Chondrocyte (in vitro differentiated cells): ENCODE measurements at places on chromosomes 4 and X. TPM values are rescaled to one million over a fixed set of nuclear protein-coding genes. Genes with fewer than 3 reads are reported as not detected.

Gene GAGE1
- total RNA-seq = not detected in 3 replicates

Gene MAOB
- 0.36 to 3.2 TPM (median 2.9 TPM) in 3 replicates for total RNA-seq

Gene ZAR1
- total RNA-seq = not detected in 3 replicates

DNA sequence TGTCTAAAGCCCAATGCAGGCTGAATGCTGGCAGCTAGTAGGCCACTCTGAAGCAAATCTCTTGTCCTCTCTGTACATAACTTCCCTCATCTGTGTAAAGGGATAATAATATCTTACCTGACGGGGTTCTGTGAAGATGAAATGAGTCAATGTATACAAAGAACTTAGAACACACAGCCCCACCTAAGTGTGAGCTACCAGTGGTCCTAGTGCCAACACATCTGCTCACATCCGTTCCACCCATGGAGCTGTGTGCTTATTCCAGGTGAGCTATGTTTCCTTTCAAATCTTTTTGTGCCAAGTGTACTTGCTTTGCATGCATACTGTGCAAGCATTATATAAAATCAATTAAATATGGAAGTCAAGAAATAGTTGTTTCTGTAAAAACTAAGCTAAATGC lies 116.4 kb downstream of the TSPAN5 start:
- no peak overlapping the region for H3K4me3 ChIP-seq
- H3K27ac ChIP-seq = no peak overlapping the region
- H3K36me3 ChIP-seq = peaks cover 1% of the 10 kb centered on the region
- H3K4me1 ChIP-seq = peaks cover 35% of the 10 kb centered on the region
- no peaks in the 10 kb centered on the region for H3K27me3 ChIP-seq

GRCh38 chrX:149950681-149951080 lies 12.4 kb upstream of the EOLA2 start:
- no peaks in the 10 kb centered on the region for H3K27me3 ChIP-seq
- H3K27ac ChIP-seq = no peak overlapping the region
- DNase-seq = no peak
- H3K4me3 ChIP-seq = no peak overlapping the region
- H3K4me1 ChIP-seq = peaks cover 13% of the 10 kb centered on the region

DNA sequence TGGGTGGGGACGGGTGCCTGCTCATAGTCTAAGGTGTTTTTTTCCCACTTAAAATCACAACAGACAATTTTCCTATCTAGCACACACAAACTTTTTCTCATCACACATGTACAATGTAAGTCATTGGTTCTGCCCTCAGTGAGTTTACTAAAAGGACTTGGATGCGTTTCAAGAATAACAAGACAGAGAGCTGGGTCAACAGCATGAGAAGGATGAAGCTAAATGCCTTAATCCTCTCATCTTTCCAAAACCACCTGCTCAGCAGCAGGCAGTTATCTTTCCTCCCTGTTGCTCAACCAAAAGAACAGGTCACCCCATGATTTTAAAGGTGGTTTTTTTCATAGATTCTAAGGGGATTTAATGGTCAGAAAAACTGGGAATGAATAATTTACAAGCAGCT lies 40.1 kb downstream of the OFD1 start:
- DNase-seq = no peak
- peaks cover 8% of the 10 kb centered on the region for H3K4me1 ChIP-seq
- no peak overlapping the region for H3K4me3 ChIP-seq
- H3K36me3 ChIP-seq = peaks cover 14% of the 10 kb centered on the region
- H3K27ac ChIP-seq = no peak overlapping the region

DNA sequence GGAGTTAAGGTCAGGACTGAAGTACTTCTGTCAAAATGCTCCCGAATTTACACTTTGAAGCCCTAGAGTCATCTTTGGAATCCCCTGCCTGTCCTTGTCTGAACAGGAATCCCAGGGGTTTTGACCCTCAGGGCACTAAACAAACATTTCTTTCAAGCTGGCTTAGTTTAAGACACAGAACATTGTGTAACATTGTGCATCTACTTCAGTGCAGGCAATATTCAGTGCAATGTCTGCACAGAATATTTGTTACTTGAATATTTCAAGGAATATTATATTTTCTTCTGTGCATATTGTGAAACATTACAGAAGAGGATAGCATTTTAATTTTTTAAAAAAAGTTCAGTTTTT lies 763.4 kb downstream of the PCDH18 start:
- H3K4me1 ChIP-seq = peaks cover 8% of the 10 kb centered on the region
- no peak overlapping the region for H3K4me3 ChIP-seq
- H3K27ac ChIP-seq = no peak overlapping the region
- no peaks in the 10 kb centered on the region for H3K27me3 ChIP-seq
